Mesothelial cell of epicardium (in vitro differentiated cells): ENCODE measurements at places on chromosomes 4 and X.

GRCh38 chr4:83890816-83891215, 354.9 kb downstream of the GPAT3 start:
- no peak for DNase-seq

DNA sequence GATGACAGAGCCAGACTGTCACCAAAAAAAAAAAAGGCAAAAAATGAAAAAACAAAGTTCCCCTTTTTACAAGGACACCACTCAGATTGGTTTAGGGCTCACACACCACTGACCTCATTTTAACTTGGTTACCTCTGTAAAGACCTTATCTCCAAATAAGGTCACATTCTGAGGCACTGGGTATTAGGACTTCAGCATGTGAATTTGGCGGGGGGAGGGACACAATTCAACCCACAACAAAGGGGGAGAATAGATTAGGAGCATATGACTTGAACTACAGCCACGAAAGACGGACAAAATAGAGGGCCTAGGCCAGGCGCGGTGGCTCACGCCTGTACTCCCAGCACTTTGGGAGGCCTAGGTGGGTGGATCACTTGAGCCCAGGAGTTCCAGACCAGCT, 31.0 kb upstream of the ARAF start:
- DNase-seq: no peak

- DNase-seq: no peak
Measured at GRCh38 chr4:81566161-81566591, 94.5 kb upstream of the RASGEF1B start.

DNA sequence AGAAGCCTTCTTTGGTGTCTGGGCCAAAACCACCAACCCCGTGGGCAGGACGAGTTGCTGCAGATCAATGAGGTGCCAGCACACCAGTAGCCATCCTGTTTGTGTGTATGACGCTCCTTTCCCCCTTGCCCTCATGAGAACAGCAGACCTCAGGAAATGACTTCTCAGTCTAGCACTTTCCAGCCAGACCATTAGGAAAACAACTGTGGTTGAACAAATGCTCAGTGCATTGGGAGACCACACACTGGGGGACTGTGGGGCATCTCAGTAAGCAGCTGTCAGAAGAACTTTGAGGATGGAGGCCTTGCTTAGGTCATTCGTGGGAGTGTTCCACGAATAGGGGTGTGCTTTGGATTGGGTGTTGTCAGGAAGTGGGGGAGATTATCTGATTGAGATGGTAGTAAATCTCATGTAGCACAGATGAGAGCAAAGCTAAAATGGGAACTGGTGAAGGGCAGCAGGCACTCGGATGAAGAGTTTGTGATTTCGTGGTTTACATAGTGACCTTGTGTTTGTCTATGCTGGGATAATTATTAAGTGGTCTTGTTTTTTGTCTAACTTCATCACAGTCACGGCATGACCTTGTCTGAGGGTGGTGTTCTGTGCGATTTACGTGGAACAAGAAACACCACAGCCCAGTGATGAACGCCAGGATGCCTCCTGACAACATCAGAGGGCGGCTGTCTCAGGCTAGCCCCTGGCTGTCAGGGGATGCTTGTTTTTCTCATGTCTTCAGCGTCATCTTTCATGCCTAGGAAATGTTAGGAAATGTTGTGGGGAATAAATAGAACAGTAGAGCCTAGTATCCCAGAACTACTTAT, 70.1 kb downstream of the USP46 start:
- no peak for DNase-seq

DNA sequence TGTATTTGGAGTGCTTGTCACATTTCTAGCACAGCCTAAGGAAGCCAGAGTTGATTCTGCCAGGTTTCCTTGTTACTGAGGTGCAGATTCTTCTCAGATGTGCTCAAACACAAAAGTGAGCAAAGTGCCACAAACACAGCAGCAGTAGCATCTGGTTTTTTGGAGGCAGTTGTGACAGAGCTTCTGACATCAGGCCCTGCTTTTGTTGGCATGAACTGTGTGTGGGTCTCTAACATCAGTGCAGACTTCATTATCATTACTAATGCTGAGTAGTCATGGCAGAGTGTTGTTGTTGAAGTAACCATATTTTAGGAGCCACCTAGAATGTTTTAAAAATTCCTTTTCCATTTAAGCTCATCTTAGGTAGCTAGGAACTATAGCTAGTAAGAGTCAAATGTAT, 656.6 kb downstream of the ANKRD50 start:
- DNase-seq: no peak

- DNase-seq: no peak
Measured at GRCh38 chr4:128528793-128529553, 241.4 kb upstream of the PGRMC2 start.

- no peak for DNase-seq
Measured at GRCh38 chrX:111830571-111830970, 45.4 kb upstream of the TRPC5OS start.

DNA sequence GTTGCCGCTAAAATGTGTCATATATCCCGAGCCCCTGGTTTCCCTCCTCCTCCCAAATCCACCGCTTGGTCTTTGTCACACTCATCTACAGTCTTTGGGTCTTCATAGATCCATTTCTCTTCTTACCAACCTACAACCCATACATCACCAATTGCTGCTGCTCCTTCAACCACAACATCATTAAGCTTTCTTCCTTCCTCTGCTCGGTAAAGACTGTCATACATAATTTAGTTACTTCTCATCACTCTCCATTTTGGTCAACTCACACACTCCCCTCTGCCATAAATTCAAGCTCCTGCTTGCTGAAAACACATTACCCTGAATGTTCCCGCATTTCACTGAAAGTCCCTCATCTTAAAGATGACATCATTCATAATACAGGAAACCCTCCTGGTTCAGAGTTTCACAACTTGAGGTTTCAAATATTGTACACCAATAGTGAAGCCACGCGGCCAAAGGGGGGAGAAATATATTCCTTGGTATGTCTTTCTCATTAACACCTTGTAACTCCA, 1.7 kb upstream of the DCTD start:
- DNase-seq: no peak
